ENCODE measurements at places on chromosomes 11 and 22. TPM values are rescaled to one million over a fixed set of nuclear protein-coding genes. Genes with fewer than 3 reads are reported as not detected.

Gene OR52I2
- total RNA-seq, result not detected

Gene OR51E2
- total RNA-seq, result not detected

Gene OR4D6
- not detected for total RNA-seq

Gene TMEM258
- total RNA-seq, result 96.0 TPM

GRCh38 chr11:94731880-94732601, 36.1 kb upstream of the AMOTL1 start:
- no peak for DNase-seq

DNA sequence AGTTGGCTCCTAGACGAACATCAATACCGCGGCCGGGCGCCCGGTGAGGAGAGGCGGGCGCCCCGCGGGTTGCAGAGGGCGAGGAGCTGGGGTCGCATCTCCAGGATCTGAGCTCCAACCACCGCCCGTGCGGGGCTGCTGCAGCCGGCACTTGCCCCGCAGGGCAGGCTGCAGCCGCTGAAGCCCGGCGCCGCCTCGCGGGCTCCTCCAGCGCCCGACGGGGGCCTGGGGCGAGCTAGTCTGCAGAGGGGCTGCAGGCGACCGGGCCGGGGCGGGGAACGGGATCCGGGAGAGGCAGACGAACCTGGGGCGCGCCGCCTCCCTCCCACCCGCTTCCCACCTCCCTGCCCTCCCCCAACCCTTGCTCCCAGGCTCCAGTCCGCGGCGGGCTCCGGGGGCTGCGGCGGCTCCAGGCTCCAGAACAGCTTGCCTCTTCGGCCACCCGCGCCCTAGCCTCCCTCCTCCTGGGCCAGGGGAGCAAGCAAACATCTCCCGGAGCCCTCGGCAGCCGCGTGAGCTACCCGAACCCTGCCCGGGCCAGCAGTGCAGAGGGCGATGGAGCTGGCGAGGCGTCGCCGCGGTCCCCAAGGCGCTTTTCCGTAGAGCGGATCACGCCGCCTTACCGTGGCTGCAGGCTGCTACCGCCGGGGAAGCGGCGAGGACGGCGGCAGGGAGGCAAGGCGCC, 802 bp downstream of the TENM4 start:
- DNase-seq, result no peak

GRCh38 chr11:7448201-7448600, 37.1 kb upstream of the OLFML1 start:
- DNase-seq, result no peak

DNA sequence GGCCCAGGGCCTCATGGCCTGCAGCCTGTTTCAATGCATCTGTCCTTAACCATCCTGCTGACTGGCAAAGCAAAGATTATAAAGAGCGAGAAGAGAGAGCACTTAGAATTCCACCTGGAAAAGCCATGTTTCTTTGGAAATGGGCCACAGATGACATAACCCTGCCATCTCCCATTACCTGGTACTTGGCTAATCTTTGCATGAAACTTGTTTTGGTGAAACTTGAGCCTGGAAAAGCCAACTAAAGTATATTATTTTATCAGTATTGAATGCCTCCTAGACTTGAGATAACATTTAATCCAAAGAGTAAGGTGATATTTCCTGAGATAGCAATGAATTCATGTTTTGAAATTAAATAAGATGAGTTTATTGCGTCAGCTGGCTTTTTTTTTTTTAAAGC, 72.6 kb downstream of the NAV2 start:
- DNase-seq, result no peak

DNA sequence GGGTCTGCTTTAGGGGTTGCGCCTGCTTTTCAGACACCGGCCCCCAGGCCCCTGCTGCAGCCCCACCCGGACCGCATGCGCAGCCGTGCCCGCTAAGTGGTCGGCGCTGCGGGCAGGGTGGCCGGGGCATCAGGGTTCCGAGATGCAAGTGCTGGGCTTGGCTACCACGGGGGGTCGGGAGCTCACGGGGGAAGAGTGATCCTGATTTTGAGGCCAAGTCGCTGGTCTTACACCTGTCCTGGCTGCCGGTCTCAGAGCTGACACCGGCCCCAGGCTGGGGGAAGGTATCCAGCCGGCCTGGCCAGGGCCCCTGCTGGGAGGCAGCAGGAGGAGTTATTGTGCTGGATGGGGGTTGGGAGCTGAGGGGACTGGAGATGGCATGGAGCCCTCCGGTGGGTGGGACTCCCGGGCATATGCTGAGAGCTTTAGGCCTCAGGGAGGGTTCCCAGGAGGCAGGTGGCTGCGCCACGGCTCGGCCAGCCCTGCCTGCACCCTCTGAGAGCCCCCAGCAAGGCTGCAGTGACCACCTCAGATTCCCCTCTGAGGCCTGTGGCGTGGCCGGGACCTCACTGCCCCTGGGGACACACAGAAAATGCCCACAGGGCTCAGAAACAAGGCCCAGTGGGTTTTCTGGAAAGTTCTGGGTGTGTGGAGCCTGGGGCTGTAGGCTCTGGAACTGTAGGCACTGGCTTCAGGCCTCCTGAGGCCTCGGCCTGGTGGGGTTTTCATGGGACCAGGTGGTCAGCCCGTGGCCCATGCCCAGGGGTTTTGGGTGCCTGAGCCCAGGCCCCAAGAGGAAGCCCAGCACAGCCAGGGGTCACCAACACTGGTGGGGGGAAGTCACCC, 4.4 kb upstream of the MUC5AC start:
- DNase-seq, result no peak

- DNase-seq, result no peak
Measured at GRCh38 chr11:34570584-34570983, 50.3 kb upstream of the EHF start.

GRCh38 chr11:75000975-75001354, 12.2 kb downstream of the NEU3 start:
- DNase-seq, result no peak

DNA sequence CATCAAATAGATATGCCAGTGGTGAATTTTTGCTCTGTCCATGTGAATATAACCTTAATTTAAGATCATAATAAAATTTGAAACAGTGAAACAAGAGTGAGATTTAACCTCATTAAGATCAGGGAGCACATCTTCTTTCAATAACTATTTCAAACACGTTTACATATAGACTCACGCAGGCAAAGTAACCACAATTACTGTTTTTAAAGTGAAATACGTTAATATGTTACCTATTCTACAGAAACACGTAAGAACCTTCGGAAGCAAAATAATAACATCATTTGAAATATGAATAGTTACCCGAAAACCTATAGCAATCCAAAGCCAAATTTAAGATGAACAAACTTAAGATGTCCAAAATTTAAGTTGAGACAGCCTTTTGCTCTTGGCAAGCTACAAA, 136.2 kb upstream of the ZC3H12C start:
- DNase-seq, result no peak

DNA sequence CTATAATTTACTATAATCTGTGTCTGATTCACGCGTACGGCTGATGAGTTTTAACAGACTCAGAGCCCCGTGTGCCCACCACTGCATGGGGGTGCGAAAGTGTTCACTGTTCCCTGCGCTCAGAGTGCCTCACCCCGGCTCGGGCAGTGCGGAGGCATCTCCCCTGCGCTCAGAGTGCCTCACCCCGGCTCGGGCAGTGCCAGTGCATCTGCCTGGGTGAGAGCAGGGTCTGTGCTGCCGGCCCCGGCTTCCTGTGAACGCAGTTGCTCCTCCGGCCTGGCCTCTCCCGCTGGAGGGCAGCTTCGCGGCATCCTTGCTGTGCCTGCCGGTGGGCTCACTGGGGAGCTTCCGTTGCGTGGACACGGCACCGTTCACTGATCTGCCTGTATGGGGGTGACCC, 14.2 kb downstream of the PTDSS2 start:
- no peak for DNase-seq

- DNase-seq, result no peak
Measured at GRCh38 chr22:19571995-19572394, 47.8 kb upstream of the CLDN5 start.

GRCh38 chr11:95556011-95556341, 233.6 kb downstream of the FAM76B start:
- no peak for DNase-seq

DNA sequence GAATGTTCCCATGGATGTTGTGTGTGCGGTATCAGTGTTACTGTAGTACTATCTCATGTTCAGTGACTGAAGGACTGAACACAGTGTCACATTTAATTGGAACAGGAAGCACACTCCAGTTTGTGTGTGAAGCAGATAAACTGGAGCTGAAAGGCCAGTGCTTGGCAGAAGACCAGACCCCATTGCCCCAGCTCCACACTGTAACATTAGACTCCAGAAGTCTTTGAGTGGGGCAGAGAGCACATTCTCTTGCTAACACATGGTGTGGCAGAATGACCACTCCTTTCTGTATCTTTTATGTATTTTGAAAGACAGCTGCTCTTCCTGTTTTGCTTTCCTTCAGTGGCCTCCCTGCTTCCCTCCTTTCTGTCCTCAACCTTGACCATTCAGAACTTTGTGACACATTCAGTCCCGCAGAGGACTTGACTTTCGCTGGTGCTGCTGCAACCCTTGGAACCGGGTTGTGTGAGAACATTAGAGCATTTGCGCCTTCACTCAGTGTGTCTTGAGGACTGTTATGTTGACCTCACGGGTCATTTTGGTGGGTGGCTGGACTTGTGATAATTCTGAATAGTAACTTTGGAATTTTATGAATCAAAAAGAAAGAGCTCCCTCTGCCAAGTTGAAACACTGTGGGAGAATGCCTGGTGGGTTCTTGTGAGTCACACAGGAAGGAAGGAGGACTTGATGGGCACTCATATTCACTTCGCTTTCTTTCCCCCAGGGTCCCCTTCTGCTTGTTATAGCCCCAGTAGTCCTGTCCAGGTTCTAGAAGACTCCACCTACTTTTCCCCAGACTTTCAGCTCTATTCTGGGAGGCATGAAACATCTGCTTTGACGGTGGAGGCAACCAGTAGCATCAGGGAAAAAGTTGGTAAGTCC, 26.4 kb downstream of the AMOTL1 start:
- DNase-seq, result no peak

- DNase-seq, result no peak
Measured at GRCh38 chr22:36756746-36757655, 18.9 kb downstream of the IFT27 start.

DNA sequence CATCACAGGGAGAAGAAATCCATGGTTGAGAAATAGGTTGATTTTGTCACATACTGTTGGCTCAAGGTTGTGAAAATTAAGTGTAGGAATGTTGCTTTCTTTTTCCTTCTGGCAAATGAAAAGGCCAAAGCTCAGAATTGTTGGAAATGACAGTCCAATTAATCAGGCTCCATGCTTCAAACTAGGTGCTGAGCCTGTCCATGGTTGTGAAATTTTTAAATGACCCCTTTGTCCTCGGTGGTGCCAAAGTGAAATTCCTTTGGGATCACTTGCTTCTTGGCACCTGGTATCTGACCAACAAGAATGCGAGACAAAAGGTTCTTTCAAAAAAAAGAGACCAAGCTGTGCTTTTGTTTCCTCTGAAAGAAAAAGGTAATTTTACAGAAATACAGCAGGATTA, 451.9 kb downstream of the ETS1 start:
- no peak for DNase-seq

- no peak for DNase-seq
Measured at GRCh38 chr11:70500076-70500847, 101.9 kb downstream of the CTTN start.

GRCh38 chr22:29102300-29102699, 29.5 kb downstream of the KREMEN1 start:
- no peak for DNase-seq

- DNase-seq, result no peak
Measured at GRCh38 chr11:41578421-41579051, 119.1 kb upstream of the LRRC4C start.

Measured in T-cell (primary cell).